Neuronal stem cell (in vitro differentiated cells): ENCODE measurements at places on chromosomes 7 and 10.

GRCh38 chr10:48640326-48640725, 35.5 kb upstream of the ARHGAP22 start:
- no peak for DNase-seq

DNA sequence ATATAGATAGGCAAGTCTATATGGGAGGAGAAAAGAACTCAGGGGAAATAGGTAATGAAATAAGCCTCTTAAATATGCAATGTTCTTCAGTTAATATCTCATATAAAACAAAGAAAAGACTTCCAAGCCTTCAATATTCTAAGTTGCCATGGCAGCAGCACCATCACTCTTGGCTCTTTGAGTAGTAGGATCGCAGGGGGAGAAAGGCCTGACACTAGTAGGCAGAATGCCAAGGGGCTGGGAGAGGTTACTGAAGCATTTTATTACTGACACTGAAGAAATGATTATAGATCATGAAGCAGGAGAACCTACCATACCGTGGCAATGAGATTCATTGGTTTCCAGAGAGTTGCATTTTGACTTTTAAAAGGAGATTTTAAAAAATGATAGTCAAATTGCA, 193.9 kb downstream of the NXPH1 start:
- DNase-seq = no peak

GRCh38 chr10:104777086-104777799, 136.2 kb downstream of the SORCS3 start:
- no peak for DNase-seq

GRCh38 chr10:113680190-113681111, 739 bp downstream of the CASP7 start:
- DNase-seq = no peak

- DNase-seq = no peak
Observed at GRCh38 chr10:101270763-101271162, 41.5 kb upstream of the LBX1 start.

DNA sequence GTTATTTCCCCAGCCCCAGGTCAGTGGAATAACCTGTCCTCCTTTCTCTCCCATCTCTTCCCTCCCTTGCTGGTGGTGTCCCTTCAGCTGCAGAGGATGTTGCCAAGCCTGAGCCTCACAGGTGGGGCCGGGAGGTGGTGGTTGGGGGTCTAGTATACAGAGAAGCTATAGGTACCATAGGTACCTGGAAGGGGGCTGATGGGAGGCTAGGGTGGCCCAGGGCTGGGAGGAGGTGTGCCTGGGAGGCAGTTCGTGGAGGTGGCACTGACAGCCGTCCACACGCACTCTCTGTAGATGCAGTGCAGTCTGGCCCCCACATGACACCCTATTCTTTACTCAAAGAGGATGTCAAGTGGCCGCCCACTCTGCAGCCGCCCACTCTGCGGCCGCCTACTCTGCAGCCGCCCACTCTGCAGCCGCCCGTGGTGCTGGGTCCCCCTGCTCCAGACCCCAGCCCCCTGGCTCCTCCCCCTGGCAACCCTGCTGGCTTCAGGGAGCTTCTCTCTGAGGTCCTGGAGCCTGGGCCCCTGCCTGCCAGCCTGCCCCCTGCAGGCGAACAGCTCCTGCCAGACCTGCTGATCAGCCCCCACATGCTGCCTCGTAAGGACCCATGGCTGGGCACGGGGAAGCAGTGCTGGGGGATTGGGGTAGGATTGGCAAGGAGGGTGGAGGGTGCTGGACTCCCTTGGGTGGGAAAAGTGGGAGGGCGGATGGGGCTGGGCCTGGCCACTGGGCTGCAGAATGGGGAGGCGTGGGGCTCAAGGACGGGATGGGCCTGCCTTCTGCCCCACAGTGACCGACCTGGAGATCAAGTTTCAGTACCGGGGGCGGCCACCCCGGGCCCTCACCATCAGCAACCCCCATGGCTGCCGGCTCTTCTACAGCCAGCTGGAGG, 9.5 kb downstream of the IRF5 start:
- no peak for DNase-seq

DNA sequence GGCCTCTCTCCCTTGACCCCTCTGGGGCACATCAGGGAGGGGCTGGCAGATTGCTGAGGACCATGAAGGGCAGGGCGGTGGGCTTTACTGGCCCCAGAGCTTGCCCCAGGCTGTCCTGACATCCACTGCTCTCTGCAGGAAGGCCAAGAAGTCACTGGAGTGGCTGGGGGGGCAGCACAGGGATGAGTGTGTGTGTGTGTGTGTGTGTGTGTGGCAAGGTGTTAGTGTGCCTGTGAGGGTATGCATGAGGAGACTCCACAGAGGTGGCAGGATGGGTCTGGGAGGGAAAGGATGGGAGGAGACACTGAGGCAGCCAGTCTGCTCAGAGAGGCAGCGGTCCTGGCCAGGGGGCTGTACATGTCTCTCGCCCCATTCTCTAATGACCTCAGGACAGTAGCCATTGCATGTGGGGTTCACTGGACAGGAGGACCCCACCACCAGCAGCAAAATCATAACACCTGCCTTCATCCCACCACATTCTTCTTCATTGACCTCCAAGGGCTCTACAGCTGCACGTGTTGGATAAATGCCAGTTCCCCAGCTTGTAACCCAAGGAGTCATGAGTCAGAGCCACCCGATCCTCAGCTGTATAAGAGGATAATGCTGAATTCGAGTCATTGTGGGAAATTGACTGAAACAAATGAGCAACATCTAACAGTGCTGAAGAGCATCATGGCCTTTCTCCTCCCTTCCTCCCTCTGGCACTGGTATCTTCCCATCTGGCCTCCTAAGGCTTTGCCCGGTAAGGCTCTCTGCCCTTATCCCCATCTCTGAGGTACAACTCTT, 720.5 kb downstream of the GRID1 start:
- DNase-seq = no peak

DNA sequence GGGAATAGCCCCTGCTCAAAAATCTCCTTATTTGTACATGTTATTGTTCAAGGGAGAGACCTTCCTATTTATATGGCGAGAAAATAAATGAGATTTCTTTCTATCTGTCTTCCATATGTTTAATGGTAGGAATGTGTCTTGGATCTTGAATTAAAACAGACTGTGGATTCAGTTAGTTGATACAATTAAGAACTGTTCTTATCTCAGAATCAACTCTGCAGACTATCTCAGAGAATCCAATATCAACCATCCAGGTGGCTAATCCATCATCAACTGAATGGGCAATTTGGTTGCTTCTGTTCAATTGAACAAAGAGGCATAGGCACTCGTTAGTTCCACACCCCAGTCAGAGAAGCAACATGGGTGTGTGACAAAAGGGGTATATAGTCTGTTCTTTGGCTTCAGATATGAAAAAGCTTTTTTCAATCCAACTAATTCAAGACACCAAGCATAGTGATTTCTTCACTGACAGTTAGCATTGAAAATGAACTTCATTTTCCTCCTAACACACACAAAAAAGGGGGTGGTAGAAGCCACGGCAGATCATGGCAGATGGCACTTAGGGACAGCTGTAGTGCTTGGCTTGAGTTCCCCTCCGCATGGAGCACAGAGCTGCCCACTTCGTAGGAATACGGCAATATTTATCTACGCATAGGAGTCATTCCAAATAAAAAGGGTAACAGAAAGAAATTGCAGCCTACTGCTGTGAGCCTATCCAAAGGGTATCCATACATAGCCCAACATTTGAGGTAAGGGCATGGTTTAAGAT, 135.9 kb downstream of the KIAA1217 start:
- no peak for DNase-seq

DNA sequence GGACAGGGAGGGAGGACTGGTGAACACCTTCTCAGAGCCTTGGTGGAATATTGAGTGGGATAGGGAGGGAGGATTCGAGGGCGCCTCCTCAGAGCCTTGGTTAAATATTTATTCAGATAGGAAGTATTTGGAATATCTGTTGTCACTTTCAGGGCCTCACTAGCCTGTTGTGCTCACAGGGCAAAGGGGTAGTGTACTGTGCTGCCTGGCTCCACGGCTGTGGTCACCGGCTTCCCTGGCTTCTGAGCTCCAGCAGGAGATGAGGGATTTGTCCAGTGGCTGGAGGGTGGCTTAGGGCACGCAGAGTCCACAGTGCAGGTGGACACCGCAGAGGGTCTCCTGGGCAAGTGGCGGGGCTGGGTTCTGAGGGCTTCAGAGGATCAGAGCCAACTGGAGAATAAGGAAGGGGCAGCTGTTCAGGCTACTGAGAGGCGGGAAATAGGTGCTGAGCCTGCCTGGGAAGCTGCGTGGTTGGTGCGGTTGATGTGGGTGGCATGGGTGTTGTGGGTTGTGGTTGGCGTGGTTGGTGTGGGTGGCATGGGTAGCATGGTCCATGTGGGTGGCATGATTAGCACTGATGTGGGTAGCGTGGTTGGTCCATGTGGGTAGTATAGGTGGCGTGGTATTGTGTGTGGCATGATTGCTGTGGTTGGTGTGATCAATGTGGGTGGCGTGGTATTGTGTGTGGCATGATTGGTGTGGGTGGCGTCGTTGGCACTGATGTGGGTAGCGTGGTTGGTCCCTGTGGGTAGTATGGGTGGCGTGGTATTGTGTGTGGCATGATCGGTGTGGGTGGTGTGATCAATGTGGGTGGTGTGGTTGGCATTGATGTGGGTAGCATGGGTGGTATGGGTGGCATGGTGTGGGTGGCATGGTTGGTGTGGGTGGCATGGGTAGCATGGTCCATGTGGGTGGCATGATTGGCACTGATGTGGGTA, 16.7 kb downstream of the INPP5A start:
- no peak for DNase-seq

DNA sequence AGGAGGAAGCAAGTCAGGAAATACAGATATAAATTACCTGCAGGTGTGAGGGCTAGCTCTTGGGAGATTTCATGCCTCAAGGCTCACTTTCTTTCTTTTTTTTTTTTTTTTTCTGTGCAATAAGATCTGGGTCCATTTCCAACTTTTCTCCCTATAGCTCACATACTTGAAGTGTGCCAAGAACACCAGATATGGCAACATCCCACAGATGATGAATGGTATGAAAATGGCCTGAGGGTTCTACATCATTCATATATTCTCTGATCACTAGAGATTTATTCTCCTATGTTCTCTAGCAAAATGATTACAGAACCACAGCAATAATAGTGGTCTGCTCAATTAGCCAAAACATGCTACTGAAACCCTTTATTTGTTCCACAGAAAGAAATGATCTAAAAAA, 117.2 kb downstream of the LRRTM3 start:
- no peak for DNase-seq

DNA sequence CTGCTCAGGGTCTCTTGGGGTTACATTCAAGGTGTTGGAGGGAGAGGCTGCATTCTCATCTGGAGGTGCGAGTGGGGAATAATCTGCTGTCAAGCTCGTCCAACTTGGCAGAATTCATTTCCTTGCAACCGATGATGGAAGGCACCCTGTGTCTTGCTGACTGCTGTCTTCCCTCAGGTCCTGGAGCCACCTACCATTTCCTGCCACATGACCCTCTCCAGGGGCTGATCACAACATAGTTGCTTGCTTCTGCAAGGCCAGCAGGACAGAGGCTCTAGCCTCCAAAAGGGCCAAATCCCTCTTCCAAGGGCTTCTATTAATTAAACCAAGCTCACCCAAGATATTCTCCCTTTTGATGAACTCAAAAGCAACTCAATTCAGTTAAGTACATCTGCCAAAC, 14.2 kb upstream of the BRI3 start:
- DNase-seq = no peak

DNA sequence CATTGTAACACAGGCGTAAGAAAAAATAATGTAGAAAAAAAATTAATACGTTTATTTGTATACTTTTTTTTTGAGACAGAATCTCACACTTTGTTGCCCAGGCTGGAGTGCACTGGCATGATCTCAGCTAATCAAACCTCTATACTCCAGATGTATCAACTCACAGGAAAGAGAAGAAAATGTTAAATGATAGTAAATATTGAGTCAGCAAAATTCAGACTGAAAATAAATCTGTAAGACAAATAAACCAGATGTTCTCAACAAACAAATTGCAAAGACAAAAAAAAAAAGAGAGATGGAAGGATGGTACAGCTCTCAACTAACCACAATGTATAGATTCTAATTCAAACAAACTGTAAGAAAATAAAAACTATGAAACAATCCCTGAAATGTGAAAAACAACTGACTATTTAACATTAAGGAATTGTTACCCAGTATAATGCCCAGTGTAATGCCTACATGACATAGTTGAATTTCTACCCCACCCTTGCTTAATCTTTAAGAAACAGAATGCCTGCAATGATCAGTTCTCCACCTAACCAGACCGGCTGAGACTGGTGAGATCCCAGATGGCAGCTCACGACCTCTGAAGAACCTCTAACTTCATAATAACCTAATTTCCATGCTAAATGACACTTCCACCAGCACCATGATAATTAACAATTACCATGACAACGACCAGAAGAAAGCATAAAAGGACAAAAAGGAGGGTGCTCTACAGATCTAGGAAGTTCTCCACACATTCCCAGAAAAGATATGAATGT, 272.0 kb upstream of the GNAI1 start:
- DNase-seq = no peak

GRCh38 chr10:117609796-117610170, 67.2 kb downstream of the EMX2 start:
- no peak for DNase-seq

DNA sequence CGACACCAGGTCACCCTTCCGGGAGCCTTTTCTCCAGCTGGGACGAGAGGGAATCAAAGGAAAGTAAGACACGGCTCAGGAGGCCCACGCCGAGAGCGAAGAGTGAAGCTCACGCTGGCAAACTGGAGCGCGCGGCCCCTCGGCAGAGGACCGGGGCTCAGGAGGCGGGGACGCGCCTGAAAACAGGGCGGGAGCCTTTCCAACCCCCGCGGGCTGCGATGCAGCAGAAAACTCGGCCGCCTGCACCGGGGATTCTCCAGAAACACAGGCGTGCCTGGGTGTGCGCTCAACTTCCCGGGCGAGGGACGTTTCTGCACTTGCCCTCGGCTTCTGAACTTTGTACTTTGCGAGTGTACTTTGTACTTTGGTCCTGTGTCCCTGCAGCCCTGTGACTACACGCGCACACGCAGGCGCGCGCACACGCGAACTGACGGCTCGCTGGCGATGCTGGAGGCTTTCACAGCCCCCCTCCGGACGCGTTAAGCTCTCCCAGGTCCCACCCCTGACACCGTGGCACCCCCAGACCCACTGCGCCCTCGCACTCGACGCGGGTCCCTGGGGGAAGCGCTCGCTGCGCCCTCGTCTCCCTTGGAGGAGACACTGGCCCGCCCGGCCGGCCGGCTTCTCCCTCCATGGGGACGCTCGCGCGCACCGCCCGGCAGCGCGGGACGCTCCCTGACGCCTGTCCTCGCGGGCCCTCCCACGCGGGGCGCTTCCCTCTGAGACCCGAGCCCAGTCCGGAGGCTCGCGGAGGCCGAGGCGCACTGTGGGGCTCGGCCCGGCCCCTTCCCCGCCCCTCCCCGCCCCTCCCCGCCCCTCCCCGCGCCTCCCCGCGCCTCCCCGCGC, 588 bp upstream of the PAOX start:
- peak; percentile 68 for DNase-seq
